ENCODE measurements at places on chromosomes 4 and X.

- no peak for DNase-seq
Measured at GRCh38 chr4:74391890-74392475, 27.0 kb downstream of the EREG start.

GRCh38 chr4:81109356-81109755, 78.8 kb downstream of the BMP3 start:
- DNase-seq = no peak

- DNase-seq = no peak
Measured at GRCh38 chr4:39937683-39938268, 39.9 kb downstream of the PDS5A start.

DNA sequence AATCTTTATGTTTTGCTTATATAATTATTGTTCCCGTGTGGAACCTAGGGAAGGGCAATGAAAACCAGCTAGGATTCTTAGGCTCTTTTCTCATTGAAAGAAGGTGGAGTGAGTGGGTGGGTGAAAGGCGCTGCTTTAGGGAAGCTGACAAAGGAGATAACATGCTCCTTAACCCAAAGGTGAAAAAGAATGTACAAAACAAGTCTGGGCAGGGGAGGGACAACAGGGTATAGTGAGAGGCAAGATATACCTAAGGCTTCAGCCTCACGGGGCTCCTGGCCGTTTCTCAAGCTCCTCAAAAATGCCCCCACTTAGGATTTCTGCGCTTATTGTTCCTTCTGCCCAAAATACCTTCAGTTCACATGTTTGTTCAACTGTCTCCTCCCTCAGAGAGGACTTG, 1.8 kb downstream of the SH2D1A start:
- no peak for DNase-seq

- DNase-seq = no peak
Measured at GRCh38 chr4:83011689-83012199, 1.1 kb upstream of the LIN54 start.

DNA sequence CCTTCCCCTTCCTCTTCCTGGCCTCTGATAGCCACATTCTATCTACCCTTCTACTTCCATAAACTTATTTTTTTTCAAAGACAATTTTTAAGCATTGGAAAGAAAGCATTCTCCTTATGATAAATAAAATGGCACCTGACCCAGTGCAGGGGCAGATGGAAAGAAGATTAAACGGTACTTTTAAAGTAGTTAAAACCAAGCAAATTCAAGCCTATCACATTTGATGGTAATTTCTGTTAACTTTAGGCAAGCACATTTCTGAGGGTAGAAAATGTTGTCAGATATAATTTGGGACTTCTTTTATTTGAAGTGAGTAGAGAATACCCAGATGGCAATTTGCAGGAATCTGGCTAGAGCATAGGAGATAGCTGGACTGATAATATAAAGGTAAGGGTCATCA, 332.9 kb downstream of the EPHA5 start:
- no peak for DNase-seq

GRCh38 chr4:1365271-1366178, 18.5 kb downstream of the UVSSA start:
- DNase-seq = no peak
